ENCODE measurements at places on chromosomes 4 and X. TPM values are rescaled to one million over a fixed set of nuclear protein-coding genes. Genes with fewer than 3 reads are reported as not detected.

BEX2 gene
- 110 TPM for total RNA-seq

MAGED4 gene
- 120 TPM for total RNA-seq

TLR3 gene
- 0.41 TPM for total RNA-seq

CSAG2 gene
- not detected for total RNA-seq

PLAC8 gene
- 0.41 TPM for total RNA-seq

GSX2 gene
- 3.3 TPM for total RNA-seq

NAT8L gene
- total RNA-seq, result 9.8 TPM

PABPC1L2A gene
- total RNA-seq, result 1.6 TPM

P2RY10 gene
- 1.2 TPM for total RNA-seq

BMPR1B gene
- 8.2 TPM for total RNA-seq

FRMPD4 gene
- total RNA-seq, result 26.5 TPM

ARHGEF38 gene
- under 0.01 TPM for total RNA-seq

TSPAN7 gene
- 60.7 TPM for total RNA-seq

SLC16A2 gene
- total RNA-seq, result 13.0 TPM

NDNF gene
- total RNA-seq, result 4.1 TPM

SOWAHB gene
- total RNA-seq, result 2.9 TPM

ETDA gene
- not detected for total RNA-seq

SMIM10 gene
- total RNA-seq, result 0.41 TPM

Measured in frontal cortex (tissue), 4 donors.